ENCODE measurements at places on chromosomes 4 and X.

DNA sequence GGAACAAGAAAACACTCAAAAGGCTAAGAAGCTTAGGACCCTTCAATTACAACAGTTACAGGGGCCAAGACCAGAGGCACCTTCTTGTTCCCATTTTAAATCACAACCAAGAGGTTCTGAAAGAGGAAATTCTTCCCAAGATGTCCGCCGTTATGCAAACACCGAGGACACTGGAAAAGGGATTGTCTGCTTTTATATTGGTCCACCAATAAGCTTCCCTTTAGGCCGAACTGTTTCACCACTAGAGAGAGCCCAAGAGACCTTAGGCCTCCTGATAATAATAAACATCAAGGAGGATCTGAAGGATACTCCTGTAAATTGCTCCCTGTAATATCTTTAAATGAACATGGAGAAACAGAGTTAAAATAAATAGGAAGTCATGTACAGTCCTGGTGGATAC is 92.6 kb upstream of the NLRP2B start:
- DNase-seq = no peak

DNA sequence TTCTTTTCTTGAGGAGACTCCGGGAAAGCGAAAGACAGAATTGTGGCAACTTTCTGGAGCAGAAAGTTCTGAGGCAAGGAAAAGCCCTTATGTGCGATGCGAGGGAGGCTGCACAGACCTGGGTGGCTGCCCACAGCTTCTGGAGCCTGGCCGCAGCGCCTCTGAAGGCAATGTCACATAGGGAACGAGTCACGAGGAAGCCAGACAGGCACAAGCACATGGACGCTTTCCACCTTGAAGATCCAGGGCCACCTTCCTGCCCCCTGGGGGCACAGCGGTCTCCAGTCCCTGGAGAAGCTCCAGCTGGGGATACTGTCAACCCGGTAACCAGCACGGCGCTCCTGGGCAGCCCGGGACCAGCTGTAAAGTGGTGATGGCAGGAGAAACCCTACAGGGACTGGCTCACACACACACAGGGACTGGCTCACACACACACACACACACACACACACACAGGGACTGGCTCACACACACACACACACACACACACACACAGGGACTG is 69.8 kb downstream of the MTNR1A start:
- no peak for DNase-seq

GRCh38 chr4:3468804-3469203 is 5.7 kb downstream of the DOK7 start:
- no peak for DNase-seq

- no peak for DNase-seq
Measured at GRCh38 chrX:108442901-108443464, 3.3 kb downstream of the COL4A5 start.

DNA sequence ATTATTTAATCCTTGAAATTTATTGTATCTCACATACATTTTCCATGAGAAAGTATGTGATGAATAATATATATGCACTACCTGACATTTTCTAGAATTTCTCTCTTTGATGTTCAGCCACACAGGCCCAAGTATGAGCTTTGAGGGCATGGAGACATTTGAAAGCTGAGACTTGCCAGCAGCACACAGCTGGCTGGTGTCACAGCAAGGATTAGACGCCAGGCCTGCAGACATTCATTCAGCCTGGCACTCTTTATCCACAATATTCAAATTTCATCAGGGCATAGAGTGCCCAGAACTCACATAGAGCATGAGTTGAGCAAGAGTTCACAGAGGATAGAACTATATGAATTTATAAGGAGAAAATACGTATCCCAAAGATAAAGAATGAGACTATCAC is 74.0 kb downstream of the GRIA2 start:
- no peak for DNase-seq

- DNase-seq = no peak
Measured at GRCh38 chr4:15376145-15376544, 51.7 kb upstream of the C1QTNF7 start.

DNA sequence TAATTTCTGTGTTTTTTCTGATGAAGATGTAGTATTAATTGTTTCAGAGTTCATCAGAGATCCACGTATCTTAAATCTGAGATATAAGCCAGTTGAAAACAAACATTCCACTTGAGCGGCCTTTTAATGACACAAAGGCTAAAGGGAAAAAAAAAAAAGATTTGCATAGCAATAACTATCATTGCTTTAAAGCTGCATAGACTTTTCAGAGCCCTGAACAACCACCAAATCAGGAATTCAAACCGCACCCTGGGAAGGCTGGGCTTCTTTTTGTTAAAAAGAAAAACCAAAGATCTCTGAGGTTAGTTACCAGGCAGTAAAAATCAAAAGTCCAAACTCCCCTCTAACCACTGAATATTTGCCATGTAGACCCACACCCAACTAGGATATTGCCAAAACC is 206.0 kb downstream of the HHIP start:
- DNase-seq = no peak

GRCh38 chr4:80134936-80135701 is 62.1 kb upstream of the ANTXR2 start:
- no peak for DNase-seq

DNA sequence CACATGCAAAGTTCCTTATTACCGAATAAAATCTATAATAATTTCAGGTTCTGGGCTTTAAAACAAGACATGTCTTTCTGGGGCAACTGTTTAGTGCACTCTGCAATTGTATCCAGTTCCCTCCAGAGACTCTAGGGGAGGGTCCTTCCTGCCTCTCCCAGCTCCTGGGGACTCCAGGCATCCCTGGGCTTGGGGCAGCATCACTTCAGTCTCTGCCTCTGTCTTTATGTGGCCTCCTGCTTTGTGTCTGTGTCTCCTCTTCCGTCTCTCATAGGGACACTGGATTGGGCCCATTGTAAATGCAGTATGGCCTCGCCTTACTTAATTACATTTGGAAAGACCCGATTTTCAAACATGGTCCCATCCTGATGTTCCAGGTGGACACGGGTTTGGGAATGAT is 10.9 kb upstream of the ASMTL start:
- DNase-seq = peak; percentile 9

- DNase-seq = no peak
Measured at GRCh38 chrX:129609395-129609794, 45.4 kb downstream of the APLN start.

- DNase-seq = no peak
Measured at GRCh38 chr4:64940698-64941097, 531.4 kb upstream of the TECRL start.

GRCh38 chr4:69493515-69493914 is 2.2 kb downstream of the UGT2B4 start:
- DNase-seq = no peak

GRCh38 chr4:38055566-38055965 is 95.4 kb downstream of the PTTG2 start:
- DNase-seq = no peak

DNA sequence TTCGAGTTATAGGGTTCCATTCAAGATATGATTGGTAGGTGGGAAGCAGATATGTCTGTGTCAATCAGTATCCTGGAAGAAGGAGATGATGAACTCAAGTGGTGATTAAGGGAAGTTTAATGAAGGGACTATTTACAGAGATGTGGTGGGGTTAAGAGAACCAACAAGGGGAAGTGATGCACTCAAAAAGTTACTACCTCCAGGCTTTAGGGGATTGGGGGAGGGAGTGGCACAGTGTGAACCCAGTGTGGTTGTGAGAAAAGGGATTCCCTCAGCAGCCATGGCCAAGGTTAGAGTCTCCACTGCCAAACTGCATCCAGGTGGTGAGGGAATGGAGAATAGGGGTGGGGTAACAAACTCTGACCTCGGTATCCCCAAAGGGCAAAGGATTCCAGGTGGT is 27.9 kb downstream of the PKD2 start:
- DNase-seq = no peak

DNA sequence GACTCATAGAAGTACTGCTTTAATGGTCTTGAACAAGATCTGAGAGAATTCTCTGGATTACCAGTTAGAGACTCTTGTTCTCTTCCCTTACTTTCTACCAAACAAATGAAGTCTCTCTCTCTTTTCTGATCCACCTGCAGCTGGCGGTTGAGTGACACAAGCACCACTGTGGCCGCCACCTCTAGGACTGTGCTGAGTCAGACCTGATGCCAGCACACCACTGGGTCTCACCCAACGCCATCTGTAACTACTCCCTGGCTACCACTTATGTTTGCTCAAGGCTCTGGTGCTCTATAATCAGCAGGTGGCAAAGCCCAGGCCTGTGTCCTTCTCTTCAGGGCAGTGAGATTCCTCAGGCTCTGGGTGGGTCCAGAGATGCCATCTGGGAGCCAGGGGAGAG is 1173.5 kb downstream of the RPA4 start:
- DNase-seq = no peak

GRCh38 chr4:22457348-22457747 is 58.5 kb downstream of the ADGRA3 start:
- no peak for DNase-seq

GRCh38 chrX:107713543-107714205 is 61.9 kb downstream of the TSC22D3 start:
- no peak for DNase-seq

DNA sequence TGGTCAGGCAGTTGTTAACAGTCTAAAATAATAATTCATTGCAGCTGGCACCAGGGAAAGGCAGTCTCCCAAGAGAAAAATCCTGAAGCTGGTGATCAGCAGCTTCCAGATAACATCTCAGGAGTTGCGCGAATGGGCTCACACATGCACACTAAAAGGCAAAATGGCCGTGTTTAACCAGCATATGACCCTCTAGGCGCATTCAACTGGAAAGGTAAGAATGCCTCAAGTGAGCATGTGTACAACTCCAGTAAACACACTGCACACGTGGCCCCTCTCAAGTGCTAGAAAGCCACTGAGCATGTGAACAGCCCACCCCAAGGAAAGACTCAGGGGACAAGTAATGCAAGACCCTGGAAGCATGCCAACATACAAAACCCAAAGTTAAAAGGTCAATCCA is 33.1 kb downstream of the STPG2 start:
- no peak for DNase-seq

- DNase-seq = no peak
Measured at GRCh38 chr4:153291562-153291961, 52.9 kb upstream of the MND1 start.

DNA sequence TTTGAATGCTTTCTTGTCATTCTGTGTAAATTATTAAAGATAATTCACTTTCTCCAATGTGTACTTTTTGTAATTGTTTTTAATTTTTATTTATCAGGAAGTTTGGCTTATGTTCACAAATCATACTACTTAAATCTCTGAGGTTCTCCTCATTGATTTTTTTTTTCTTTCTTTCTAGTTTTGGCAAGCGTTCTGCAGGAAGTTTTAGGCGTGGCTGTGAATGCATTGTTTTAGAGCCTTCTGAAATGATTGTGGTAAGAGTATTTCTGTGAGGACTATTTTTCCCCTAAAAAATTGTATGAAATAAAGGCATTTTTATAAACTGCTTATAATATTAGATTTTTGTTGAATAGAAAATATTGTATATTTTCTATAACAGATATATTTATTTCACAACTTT is 135.8 kb downstream of the RAPGEF2 start:
- no peak for DNase-seq

GRCh38 chr4:77920371-77920770 is 57.7 kb downstream of the MRPL1 start:
- no peak for DNase-seq

DNA sequence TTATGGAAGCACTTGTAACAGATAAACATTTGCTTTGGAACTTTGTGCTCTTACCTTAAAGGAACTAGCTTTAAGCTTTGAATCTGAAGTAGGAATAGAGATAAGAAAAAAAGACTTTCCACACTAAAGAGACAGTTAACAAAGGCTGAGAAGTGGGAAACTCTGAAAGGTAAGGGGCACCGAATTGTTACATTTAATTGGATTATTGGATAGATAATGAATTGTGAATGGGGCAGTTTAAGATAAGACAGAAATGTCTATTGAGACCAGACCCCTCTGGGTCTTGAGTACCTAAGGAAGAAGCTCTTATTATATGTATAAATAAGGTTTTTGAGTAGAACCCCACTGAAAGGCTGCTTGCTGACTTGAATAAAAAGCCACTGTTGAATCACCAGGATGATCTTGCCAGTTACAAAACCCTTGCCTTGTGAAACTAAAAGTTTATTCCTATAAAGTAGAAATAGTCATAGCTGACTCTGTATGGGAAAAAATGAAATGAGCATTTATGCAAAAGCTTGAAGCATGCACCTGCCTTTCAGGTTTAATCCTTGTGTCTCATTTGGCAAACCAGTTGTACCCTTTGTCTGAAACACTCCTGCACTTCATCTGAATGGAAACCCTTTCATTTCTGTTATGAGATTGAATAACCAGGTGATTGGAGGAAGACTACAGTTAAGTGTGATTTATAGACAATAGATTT is 423.2 kb downstream of the RPA4 start:
- no peak for DNase-seq

DNA sequence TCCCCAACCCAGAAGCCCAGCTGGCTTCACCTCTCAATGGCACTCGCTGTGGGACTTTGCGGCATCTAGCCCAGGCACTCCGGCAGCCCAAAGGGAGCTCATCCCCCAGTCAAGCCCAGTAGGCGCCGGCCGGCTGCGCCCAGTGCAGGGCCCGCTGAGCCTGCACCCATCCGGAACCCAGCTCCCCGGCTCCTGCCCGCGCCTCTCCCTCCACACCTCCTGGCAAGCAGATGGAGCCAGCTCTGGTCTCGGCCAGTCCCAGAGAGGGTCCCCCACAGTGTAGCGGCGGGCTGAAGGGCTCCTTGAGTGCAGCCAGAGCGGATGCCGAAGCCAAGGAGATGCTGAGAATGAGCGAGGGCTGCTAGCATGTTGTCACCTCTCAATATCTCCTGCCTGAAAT is 116.8 kb upstream of the UGT8 start:
- no peak for DNase-seq

DNA sequence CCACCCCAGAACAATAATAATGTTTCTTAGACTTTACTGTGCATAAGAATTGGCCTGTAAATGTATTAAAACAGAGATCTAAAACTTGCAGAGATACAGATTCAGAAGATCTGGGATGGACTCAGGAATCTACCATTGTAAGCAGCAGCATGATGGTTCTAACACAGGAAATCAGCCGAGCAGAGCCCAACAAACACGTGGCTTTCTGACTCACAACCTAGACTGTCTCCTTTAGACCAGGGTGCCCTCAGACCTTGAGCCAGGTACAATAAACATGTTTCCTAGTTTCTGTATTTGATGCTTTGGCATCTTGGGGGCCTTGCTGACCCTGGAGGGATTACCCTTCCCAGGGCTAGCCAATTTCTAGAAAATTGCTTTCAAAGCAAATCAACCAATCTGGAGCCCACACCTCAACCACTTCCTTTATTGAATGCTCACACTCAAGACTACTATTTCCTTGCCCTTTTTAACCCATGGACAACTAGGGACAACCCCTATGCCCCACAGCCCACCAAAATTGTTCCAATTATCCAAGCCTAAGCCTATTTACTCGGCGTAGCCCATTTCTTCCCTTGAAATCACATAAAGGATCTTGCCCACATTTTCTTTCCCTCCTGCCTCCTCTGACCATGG is 80.5 kb downstream of the TBC1D9 start:
- DNase-seq = no peak

GRCh38 chr4:83389756-83390505 is 55.3 kb upstream of the HPSE start:
- DNase-seq = no peak
